Stimulated activated CD4-positive, alpha-beta T cell treated with anti-CD3 and anti-CD28 coated beads, Interleukin-1b, Interleukin-23, amount 100 ng/mL, for 1 hour (primary cell): ENCODE measurements at places on chromosomes 3 and 15.

DNA sequence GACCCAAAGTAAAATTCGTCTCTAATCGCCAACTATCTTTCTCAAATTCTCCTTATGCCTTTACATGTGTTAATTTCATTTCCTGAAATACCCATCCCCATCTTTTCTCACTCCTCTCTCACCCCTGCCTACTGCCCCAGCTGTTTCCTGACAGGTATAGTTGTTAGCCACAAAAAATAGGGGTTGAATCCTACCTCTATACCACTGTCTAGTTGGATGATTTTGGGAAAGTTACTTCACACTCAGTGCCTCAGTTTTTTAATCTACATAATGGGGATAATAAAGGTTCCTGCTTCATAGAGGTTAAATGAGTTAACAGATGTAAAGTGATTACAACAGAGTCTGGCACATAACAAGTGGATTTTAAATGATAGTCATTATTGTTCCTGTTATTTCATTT lies 189.7 kb downstream of the TNIK start:
- no peak for DNase-seq

- DNase-seq, result no peak
Measured at GRCh38 chr3:56467801-56468183, 475 bp downstream of the ERC2 start.

GRCh38 chr15:65334586-65335231 lies 30.2 kb downstream of the RNU5B-1 start:
- DNase-seq, result no peak

DNA sequence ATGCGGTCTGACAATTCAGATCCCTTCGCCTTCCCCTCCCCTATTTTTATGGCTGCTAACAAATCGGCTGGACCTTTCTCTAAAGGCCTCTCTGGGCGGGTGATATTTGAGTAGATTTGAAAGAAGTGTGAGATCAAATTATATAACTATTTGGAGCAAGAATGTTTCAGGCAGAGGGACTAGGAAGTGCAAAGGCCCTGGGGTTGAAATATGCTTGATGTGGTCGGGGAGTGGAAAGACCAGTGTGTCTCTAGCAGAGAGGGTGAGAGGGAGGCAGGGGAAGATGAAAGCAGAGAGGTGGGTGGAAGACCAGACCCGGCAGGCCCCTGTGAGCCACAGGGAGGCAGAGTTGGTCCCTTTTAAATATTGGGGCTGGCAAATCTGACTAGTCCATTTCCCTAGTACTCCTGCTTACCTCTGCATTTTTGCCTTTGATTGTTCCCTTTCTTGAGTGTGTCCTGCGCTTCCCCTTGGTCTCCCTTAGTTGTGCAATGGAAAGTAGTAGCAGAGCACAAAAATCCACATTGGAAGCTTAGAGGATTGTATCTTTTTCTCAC lies 32.3 kb downstream of the SLCO3A1 start:
- DNase-seq, result no peak

- DNase-seq, result no peak
Measured at GRCh38 chr3:142613491-142613890, 17.3 kb downstream of the PLS1 start.

- DNase-seq, result no peak
Measured at GRCh38 chr15:50146632-50147031, 27.6 kb upstream of the ATP8B4 start.

DNA sequence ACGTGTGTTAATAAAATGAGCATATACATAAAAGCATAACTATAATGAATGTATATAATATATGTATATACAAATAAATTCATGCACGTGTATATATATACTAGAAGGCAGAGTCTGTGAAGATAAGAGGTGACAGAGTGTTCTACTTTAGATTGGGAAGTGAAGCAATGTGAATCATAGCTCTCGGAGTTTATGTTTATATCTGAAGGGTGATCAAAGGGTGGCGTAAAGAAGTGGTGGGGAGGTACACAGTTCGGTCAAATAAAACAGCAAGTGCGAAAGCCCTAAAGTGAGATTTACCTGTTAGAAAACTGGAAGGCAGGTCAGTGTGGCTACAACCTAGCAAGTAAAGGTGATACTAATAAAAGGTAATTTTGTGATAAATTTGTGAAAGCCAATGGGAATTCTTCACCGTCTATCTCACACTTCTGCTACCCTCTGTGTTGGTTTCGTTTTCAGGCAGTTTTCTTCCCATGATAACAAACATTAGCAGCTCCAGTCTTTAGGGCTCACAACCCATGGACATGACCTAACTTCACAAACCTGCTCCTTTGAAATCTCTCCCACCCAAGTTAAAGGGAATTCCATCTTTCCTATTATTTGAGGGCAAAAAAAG lies 46.7 kb upstream of the BCHE start:
- no peak for DNase-seq
